Right forelimb (tissue), 1 donor: ENCODE measurements at places on chromosomes 7 and 10.

- DNase-seq: no peak
Measured at GRCh38 chr7:106862317-106863089, 2.6 kb upstream of the PIK3CG start.

DNA sequence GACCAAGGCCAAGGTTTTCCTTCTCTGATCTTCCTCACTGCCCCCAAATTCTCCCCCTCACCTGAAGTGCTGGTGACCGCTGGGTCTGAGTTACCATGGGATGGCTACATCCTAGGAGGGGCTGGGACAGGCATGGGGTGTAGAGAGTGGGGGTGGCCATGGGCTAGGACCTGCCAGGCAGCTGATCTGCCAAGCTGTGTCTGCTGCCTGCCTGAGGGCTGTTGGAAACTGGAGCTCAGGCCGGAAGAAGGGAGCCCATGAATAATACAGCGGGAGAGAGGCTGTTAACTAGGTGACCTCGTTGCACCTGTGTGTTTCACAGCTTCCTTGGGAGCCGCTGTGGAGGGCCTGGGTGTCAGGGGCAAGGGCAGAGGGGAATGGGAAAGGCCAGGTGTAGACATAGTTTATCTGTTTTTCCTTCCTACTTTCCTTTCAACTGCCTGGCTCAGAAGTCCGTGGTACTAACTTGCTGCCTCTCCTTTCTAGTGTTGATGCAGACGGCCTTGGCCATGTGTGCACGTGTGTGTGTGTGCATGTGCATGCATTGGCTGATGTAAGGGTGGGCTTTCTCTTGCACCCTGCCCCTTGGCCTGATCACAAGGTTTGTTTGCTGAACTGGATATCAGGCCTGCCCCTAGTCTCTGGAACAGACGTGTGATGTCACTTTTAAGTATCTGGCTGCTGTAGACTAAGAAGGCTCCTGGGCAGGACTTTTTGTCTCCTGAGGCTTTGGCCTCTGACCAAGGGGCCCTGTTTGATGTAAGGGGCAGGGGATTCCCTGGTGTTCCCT, 11.9 kb downstream of the CDH23 start:
- DNase-seq: no peak

GRCh38 chr7:90723233-90723632, 127.1 kb downstream of the CDK14 start:
- no peak for DNase-seq

DNA sequence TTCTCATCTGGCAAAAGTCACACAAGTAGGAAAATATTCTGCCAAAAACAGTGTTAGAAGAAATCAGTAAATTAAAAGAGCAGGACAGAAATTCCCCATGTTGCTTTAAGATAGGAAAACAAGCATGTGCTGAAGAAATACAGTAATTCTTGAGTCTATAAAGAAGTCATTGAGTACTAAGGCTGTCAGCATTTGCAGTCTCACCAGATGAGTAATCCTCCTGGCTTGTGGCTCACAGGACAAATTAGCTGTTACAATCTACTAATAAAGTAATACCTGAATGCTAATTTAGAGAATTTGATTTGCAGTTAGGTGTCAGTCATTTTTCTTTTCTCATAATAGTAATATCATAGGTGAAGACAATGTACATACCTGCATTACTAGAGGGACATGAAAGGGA, 1158.9 kb upstream of the CELF2 start:
- DNase-seq: no peak

DNA sequence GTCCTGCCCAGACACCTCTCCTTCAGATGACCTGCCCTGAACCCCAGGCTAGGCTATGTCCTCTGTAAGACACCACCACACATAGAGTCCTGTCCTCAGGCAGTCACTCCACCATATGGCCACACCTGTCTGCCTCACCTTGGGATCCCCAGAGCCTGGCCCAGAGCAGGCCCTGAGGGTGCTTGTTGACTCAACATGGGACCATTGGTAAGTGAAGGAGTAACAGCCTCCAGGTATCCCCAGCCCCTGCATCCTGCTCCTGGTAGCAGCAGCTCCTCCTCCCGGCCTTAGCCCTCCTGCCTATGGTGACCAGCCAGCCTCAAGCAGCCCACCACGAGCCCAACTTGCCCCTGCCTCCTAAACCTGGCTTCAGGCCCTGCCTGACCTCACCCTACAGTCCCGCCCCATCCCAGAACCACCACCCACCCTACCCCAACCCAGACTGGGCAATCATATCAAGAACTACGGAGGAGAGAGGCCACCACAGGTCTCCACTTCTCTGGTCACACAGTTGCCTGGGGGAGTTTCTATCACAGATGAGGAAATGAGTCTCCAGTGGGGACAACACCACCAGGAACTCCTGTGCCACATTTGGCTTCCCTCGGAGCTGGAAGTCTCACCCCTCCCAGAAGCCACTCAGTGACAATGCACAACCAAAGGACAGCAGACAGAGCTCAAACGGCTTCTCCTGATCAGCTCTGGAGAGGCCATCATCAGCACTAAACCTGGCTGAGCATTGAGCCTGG, 136.6 kb downstream of the GRID1 start:
- DNase-seq: no peak

GRCh38 chr7:157278167-157278790, 58.5 kb upstream of the DNAJB6 start:
- no peak for DNase-seq

DNA sequence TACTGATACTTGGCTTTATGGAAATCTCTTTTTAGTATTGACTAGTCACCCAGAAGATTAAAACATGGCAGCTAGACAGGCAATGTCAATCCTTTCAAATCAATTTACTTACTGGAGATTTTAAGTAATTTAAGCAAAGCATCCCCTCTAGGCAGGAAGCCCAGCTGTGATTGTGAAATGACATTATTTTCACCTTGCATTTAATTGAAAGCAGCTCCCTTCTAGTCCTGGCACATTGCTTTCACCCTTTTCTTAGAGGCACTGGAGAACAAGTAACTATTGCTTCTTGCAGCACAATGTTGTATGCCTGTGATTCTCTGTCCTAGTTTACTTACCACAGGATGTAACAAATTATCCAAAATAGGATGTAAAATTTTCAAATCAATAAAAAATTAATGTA, 13.3 kb downstream of the ST7 start:
- no peak for DNase-seq

DNA sequence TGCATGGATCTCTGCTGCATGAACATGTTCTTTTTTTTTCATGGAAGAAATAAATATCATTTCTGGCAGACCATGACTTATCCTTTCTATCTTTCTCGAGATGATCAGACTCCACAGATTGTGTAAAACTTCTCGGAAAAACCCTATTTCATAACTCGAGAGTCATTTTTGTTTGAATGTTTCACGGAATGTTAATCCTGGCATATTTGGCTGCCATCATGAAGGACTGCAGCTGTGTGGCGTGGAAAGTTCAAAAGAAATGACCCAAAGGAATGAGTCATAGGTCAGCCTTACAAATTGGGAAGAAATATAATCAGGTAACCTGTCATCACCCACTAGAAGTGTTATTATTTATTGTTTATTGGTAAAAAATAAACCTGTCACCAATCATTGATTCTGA, 566.8 kb downstream of the SDK1 start:
- no peak for DNase-seq

DNA sequence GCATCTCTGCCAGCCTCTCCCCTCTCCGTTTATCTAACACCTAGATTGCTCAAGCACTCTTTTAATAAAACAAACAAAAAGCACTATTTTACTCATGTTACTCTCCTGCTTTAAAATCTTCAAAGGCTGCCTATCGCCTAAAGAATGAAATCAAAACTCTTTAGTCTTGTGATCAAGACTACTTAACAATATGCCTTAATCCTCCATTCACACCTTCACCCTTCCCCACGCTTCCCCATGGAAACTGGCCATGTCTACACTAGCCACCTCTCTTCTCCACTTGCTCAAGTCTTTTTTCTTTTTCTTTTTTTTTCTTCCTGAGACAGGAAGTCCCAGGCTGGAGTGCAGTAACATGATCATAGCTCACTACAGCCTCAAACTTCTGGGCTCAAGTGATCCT, 47.8 kb upstream of the TMEM213 start:
- no peak for DNase-seq

DNA sequence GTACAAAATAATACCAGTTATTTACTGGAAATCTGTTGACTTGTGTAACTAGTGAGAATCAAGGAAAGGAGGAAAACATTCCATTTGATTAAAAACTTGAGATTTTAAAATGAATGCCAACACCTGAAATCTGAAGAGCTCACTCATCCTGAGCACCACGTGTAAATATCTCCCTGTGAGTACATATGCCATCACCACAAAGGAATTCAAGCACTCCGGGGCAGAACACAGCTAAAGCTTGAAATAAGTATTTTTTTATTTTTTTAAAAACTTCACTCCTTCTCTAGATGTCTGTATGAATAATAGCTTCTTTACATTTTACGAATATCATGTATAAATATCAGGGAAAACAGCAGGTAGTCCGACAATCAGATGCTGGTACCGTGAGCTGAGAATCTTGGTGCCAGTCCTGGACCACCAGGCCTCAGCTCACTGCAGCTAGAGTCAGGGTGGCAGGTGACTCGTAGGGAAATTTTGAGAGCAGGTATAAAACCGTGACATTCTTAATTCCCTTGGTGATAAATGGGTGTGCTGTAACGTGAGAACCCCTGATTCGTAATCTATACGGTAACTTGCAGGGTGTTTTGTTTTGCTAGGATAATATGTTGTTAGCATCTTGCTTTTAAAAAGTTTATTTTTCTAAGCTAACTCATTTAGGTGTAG, 12.7 kb downstream of the LMTK2 start:
- DNase-seq: no peak

DNA sequence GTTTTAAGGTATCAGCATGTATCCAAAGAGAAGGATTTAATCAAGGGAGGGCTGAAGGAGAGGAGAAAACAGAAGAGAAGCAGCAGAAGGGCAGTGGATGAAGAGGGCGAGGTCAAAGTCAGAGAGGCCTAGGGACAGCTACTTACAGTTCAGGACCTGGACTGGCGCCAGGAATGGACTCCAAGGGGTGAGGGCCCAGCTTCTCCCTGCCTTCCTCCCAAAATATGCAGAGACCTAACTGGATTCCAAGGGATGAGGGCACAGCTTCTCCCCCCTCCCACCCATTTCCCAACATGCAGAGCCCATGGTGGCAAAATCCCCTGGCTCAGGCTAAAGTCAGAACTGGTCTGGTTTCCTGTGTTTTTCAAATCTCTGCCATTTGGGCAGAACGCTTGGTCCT, 3.4 kb upstream of the TCF7L2 start:
- no peak for DNase-seq

- DNase-seq: no peak
Measured at GRCh38 chr10:100741378-100742075, 3.9 kb upstream of the PAX2 start.

GRCh38 chr10:124739119-124739921, 4.9 kb downstream of the FAM53B start:
- no peak for DNase-seq

GRCh38 chr7:18572154-18572553, 76.6 kb downstream of the HDAC9 start:
- no peak for DNase-seq

DNA sequence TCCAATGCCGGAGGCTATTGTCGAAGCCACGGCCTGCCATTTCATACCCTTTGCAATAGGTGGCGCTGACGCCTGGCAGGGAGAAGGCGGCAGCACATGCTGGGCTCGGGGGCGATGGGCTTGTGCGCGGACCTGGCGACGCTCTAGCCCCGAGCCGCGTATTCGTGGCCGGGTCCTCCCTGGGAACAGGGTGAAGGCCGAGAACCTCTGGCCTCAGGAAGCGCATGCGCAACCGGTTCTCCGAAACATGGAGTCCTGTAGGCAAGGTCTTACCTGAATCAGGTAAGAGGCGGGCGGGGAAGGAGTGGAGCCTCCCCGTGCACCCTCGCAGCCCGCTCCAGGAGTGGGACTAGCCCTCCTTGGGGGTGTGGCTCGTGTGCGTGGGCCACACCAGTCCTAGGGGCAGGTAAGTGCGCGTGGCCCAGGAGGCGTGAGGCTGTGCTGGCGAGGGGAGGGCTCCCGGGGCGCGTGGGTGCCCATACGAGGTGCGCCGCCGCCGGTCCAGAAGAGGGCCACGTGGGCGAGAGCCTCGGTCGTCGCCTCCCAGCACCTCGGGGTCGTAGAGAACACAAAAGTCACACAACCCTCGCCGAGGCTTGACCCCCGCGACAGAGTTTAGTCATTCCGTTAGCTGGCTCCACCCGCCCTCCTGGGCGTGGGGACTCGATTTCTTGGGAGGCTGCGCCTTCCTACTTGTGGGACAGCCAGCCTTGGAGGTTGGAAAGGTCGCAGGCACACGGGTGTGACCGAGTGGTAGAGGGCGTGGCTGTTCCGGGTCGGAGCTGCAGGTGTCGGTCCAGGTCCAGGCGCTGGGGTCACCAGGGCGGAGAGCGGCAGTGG, 5.6 kb upstream of the MEST start:
- no peak for DNase-seq

DNA sequence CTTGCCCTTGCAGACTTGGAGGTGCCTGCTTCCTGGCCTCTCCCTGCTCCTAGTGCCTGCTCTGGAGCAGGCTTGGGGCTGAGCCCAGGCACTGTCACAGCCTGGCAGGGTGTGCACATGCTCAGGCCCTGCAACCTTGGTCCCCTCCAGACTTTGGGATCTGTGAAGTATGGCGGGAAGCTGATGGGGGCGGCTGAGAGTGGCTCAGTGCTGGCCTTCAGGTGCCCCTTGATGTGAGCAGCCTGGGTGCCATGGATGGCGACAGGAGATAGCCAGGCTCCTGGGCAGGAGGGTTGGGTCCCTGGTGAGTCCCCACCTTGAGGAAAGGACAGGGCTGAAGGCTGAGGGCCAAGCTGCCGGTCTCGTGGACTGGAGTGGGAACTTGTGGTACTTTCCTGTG, 700.4 kb upstream of the KCND2 start:
- DNase-seq: no peak

DNA sequence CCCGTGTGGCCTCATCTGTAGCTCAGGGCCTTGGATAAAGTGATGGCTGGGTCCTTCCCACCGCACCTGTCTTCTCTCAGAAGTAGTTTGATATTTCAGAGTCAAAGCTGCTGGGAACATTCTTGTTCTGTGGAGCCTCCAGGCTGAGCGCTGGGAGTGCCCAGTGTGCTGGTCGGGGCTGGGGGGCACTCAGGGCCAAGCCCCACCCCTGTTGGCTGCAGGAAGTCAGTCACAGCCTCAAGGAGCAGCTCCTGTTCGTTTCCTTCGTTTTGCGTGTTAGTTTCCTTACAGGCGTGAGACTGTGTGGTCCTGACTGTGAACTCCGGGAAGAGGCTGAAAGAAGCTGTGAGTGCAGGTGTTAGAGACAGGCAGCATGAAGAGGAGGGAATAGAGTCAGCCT, 33.2 kb downstream of the POR start:
- DNase-seq: no peak

DNA sequence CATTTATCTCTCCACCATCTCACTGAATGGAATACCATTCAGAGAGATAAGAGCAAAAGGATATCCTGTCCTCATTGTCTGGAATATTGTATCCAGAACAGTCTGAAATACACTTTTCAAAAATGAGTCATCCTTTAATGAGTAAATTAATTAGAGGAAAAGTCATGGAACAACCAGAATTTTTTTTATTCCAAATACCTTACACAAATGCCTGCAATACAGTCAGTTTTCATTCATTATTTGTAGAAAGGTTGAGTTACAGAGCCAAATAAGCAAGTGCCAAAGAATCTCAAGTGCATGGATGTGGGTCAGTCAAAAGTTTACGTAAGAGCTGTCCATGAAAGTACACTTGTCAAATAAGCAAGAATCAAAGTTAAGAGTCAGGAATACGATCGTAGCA, 482.6 kb downstream of the IPMK start:
- no peak for DNase-seq
